Activated CD4-positive, CD25-positive, alpha-beta regulatory T cell treated with anti-CD3 and anti-CD28 coated beads, Interleukin-2, amount 50 U/mL, for 24 hours (primary cell): ENCODE measurements at places on chromosomes 5 and 9.
A peak's percentile ranks its signal among the peaks of the same experiment; 100 is the strongest.

DNA sequence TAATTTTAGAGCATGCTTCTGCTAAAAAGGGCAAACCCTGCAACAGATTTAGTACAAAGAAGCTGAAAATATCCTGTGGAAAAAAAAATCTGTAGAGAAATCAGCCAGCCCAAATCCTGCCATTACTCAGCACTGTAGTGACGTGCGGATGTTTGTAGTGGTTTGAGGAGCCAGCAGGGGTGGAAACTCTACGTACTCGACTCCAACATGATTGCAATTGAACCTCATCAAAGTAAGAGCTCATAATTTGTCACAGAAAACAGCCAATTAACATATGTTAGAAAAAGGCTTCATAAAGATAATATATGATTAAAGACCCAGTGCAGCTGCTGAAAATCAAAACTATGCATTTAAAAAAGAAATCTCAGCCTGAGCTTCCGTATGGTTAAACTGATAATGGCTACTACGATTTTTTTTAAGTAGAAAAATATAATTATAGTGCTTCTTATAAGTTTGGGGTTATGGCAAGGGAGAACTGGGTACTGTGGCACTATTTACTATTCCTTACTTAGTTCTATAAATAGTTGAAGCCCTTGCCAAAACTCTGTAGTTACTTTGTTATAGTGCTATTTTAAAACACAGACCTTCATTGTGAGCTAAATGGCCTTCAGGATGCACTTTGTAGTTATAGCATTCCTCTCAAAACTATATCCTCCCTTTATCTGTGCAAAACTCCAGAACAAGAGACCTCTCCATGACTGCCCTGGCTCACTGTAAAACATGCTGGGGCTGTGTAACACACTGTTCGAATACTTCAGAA is 49.4 kb downstream of the MEF2C start:
- peak; percentile 71 for ATAC-seq

DNA sequence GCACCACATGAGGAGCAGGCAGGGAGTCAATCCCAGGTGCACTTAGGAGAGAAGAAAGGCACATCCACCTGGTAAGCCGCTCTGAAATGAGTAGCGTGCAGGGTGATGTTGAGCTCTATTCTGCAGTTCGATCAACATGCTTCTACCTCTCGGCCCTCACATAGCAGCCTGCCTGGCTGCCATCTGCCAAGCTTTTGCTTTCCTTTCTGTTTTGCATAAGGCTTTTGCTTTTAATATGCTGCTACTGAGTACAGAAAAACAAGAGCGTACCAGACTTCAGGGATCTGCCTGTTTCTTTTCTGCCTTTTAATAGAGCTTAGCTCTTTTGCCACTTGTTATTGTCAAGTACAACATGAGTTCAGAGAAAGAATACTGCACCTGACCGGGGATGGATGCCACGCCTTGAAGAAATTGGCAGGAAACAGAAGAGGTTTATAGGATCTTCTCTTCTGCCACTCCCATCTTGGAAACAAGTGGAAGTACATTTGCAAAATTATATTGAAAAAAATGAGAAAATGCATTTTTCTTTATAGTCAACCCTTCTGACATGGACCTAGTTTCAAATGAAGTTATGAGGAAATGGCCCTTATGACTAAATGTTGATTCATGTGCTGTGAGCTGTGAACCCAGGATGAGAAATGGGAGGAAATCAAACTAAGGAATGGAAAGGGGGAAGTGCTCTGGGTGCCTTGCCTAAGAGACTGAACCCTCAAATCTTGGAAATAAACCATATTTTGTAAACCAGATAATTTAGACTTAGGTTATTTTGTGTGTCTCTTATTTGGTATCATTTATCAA is 4.0 kb upstream of the FCHO2 start:
- no peak for ATAC-seq

- ATAC-seq, result no peak
These were observed 141.7 kb downstream of the PCSK5 start for GRCh38 chr9:76032038-76032796.

GRCh38 chr9:137037035-137037434 is 5.1 kb upstream of the FUT7 start:
- ATAC-seq, result no peak

DNA sequence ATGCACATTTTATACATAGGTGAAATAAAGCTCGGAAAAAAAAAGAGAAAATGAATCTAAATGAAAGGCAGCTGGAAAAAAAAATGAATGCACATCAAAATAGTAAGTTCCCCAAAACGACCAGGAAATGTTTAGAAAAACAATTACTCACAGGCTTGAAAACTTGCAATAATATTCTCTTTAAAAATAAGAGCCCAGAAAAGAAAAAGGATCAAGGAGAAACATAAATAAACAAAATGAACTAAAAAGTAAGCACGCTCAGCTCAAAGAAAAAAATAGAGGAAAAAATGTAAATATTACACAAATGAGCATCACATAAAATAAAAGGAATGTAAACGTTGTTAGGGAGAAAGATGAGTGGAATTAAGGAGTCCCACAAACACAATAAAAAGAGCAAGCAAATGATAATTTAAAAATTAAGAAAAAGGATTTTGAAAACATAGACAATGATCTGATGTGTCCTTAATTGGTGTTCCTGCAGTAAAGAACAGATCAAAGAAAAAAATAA is 54.2 kb downstream of the SLC27A6 start:
- ATAC-seq, result no peak

DNA sequence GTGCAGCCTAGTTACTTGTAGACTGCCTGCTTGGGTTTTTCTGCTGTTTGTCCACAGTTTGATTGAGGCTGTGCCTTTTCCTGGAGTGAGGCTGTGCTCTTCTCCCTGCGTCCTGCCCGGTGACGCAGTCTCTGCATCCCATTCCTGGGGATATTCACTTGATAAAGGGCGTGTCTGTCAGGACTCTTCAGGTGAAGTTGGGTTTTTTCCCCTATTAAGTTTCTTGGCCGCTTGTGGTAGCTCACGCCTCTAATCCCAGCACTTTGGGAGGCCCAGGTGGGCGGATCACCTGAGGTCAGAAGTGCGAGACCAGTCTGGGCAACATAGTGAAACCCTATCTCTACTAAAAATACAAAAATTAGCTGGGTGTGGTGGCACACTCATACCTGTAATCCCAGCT is 50.0 kb upstream of the SUSD3 start:
- no peak for ATAC-seq

- no peak for ATAC-seq
These were observed 46.5 kb upstream of the DAPK1 start for GRCh38 chr9:87451149-87451548.

DNA sequence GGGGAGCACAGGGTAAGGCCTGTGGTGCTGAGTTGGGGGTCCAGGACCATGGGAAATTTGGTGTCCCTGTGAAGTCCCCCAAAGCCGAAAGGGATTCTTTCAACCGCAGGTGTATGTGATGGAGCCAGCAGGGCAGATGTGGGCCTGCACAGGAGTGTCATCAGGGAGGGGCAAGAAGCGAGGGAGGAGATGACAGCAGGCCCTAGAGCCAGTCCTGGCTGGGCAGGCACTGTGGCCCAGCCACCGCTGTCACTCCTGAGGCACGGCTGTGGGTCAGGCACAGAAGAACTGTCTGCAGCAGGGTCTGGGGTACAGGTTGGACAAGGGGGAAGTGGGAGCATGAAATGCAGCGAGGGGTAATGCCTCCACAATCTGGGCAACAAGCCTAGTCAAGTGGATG is 4.8 kb downstream of the HK3 start:
- ATAC-seq, result no peak

GRCh38 chr5:124043456-124043855 is 531.5 kb downstream of the CSNK1G3 start:
- no peak for ATAC-seq

- ATAC-seq, result no peak
These were observed 43.5 kb downstream of the HK3 start for GRCh38 chr5:176855598-176855997.

GRCh38 chr5:59845730-59846129 is 47.8 kb downstream of the PDE4D start:
- no peak for ATAC-seq

DNA sequence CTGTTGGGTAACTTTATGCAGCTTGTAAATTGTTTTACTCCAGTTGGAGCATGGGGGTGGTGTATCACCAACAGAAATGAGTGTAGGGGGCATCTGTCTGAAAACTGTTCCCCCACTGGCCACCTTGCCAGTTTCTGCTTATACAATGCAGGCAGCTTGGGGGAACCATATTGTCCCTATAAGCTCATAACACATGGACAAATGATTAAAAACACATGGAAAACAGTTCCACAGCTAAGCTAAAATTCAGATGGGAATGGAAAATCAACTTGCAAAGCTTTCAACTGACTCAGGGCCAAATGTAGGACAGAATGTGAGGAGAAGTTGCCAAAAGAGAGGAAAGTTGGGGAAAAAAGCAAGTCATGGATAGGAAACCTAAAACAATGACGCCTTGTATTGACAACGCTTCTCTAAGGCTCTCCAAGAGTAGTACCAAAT is 7.9 kb upstream of the CER1 start:
- no peak for ATAC-seq

GRCh38 chr5:141326088-141326854 is 4.0 kb upstream of the PCDHGA1 start:
- peak; percentile 94 for ATAC-seq

GRCh38 chr5:150488519-150489359 is 19.2 kb upstream of the NDST1 start:
- no peak for ATAC-seq

DNA sequence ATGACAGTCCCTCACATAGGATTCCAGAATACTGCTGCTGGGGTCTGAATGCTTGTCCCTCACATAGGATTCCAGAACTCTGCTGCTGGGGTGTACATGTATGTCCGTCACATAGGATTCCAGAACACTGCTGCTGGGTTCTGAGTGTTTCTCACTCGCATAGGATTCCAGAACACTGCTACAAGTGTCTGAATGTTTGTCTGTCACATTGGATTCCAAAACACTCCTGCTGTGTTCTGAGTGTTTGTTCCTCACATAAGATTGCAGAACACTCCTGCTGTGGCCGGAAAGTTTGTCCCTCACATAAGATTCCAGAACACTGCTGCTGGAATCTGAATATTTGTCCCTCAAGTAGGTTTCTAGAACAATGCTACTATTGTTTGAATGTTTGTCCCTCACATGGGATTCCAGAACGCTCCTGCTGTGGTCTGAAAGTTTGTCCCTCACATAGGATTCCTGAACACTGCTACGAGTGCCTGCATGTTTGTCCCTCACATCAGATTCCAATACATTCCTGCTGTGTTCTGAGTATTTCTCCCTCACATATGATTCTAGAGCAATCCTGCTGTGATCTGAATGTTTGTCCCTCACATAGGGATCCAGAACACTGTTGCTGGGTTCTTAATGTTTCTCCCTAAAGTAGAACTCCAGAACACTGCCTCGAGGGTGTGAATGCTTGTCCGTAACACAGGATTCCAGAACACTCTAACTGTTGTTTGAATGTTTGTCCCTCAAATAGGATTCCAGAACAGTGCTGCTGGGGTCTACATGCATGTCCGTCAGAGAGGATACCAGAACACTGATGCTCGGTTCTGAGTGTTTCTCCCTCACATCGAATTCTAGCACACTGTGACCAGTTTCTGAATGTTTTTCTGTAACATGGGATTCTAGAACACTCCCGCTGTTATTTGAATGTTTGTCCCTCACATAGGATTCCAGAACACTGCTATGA is 200.4 kb downstream of the FOXD4L6 start:
- ATAC-seq, result no peak

DNA sequence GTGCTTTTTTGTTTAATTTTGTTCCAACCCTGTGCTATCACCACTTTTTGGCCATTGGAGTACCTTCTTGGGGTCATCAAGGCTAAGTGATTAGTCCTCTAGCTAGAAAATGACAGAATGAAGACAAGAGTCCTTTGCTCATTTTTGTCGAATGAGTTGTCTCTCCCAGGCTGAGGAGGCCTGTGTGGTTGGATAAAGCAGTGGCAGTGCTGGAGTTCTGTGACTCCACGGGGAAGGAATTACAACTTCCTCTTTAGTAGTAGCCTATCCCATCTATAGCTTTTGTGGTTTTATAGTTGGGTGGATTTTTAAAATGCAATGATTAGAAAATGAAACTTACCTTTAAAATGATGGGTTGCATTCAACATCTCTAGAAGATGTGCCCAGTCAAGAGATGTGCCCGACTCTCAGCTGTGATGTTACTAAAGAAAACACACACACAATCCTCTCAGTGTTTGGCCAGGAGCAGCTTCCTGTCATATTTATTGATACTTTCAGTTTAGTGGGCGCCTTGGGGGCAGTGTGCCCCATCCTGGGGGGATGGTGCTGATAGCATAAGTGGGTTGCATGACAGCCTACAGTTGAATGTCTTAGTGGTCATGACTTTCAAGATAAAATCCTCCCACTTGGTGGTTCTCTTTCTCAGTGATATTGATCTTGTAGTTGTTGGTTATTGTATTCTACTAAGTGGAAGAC is 11.9 kb downstream of the OTULINL start:
- ATAC-seq, result peak; percentile 41

GRCh38 chr5:170430256-170430655 is 41.1 kb upstream of the KCNMB1 start:
- no peak for ATAC-seq

- ATAC-seq, result no peak
These were observed 7.7 kb downstream of the TPM2 start for GRCh38 chr9:35682051-35682450.

GRCh38 chr9:107020040-107020530 is 157.1 kb downstream of the ZNF462 start:
- no peak for ATAC-seq

DNA sequence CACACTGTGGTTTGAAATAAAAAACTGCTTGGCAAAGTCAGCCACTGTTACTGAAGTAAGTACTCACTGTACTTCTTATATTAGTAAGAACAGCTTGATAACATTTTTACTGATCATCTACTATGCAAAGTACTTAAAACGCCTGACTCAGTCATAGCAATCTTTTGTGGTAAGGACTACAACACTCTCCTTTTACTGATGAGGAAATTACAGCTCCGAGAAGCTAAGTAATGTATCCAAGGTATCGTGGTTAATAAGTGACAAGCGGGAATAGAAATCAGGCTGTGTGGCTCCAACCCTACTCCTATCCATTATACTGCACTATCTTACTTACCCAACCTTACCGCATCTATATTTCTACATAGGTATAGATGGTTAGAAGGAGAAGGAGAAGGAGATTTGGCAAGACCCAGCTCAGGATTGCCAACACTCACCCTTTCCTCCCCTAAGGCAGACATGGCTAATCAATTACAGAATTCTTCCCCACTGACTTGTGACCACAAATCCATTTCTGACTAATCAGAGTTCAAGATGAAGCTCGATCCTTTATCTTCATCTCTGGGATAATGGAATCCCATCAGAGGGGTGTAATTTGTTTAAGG is 281.4 kb downstream of the SPOCK1 start:
- no peak for ATAC-seq

DNA sequence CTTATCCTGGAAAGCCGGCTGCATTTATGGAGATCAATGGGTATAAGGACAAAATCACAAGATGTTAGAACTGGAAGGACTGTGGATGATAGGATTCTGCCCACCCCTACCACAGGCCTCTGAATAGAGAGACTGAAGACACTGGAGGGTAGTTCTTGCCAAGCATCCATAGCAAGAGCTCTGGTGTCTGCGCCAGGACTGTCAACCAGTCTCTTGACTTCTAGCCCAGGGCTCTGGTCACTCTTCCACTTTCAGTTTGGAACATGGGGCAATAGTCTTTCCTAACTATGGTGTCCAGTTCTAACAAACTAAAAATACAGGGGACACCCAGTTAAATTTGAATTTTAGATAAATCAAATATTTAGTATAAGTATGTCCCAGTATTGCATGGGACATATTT is 23.4 kb downstream of the LARP1 start:
- ATAC-seq, result no peak

- ATAC-seq, result peak; percentile 93
These were observed 145.5 kb upstream of the MAP3K1 start for GRCh38 chr5:56669534-56670483.

GRCh38 chr9:34443976-34444375 is 14.4 kb downstream of the FAM219A start:
- no peak for ATAC-seq

GRCh38 chr9:136002881-136003280 is 41.7 kb upstream of the UBAC1 start:
- no peak for ATAC-seq
